ENCODE measurements at places on chromosomes 7 and 10.

GRCh38 chr10:15349112-15349511 lies 22.0 kb downstream of the FAM171A1 start:
- DNase-seq = no peak

GRCh38 chr7:148204639-148205304 lies 385.8 kb upstream of the C7orf33 start:
- no peak for DNase-seq

GRCh38 chr7:43921423-43921822 lies 4.8 kb upstream of the UBE2D4 start:
- DNase-seq = no peak

DNA sequence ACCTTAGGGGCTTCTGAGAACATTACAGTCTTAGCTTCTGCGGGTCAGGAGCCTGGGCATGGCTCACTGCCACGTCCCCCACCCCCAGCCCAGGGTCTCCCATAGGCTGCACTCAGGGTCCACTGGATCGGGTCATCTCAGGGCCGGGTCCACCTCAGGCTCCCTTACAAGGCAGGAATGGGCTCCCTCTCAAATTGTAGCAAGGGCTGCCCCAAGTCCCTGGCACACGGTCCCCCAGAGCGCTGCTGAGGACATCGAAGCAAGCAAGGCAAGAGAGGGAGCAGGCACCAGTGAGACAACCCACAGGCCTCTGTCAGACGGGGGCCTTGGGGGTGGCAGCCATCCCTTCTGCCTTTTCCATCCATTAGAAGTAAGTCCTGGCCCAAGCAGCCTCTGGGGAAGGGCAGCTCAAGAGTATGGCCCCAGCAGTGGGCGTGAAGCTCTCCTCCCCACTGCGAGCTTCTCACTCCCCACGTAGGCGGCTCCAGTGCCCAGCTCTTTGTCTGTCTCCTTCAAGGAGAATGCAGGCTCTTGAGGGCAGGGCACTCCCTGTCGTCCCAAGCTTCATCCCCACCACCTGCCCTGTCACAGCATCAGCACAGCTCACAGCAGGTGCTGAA lies 18.0 kb upstream of the RET start:
- DNase-seq = no peak

DNA sequence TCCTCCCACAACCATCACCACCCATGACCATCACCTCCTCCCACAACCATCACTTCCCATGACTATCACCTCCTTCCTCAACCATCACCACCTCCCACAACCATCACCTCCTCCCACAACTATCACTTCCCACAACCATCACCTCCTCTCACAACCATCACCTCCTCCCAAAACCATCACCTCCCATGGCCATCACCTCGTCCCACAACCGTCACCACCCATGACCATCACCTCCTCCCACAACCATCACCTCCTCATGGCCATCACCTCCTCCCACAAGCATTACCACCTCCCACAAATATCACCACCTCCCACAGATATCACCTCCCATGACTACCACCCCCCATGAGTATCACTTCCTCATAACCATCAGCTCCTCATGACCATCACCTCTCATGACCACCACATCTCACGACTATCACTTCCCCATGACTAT lies 52.2 kb downstream of the PDGFA start:
- no peak for DNase-seq

DNA sequence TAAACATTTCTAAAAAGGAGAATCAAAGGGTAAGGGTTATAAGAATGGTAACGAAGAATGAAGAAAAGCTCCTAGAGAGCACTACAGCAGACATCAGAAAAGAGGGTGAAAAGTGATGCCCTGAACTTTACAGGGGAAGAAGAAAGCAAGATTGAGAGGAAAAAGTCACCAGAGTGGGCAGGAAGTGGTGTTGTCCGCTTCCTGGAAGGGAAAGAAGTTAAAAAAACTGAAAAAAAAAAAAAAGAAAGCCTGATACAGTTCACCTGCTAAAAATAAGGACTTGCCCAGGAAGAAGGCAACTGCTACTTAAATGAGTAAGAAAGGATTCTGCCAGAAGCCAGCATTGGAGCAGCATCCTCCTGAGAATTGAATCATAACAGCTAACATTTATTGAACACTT lies 330.1 kb upstream of the PHF14 start:
- no peak for DNase-seq

DNA sequence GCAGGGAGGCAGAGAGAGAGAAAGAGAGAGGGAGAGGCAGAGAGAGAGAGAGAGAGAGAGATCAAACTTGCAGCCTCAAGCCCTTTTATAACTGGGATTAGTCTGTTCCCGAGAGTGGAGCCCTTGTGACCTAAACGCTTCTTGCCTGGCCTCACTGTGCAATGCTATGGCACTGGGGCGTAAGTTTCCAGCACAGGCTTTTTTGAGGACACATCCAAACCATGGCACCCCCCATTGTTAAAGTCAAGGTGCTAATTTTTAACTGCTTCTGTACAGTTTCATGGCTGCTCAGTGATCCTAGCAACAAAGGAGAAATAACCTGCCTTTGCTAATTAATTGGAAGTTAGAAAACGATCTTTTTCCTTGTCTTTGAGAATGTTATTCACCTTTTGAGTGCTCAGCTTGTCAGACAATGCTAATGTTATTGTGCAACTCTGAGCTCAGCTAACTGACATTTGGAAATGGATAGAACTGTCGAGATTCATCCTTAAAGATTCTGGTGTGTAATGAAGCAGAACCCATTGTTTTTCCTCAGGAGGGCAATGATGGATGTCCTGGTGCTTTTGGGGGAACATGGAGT lies 268.4 kb downstream of the GLRX3 start:
- DNase-seq = no peak

DNA sequence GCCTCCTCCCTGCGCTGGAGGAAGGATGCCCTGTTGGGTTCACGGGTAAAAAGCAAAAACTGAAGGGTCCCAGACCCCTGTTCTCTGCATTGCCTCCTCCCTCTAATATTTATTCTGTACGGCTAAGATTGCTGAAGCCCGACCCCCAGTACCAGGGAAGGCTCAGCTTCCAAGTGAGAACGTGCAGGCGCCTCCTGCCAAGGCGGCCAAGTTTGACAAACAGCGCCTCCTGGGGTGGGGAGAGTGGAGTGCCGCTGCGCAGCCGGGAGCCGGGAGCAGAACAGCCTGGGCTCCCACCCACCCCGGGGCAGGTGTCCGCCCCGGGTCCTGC lies 4.7 kb upstream of the EBF3 start:
- peak; percentile 29 for DNase-seq

- DNase-seq = no peak
Observed at GRCh38 chr10:32199714-32200394, 143.6 kb upstream of the KIF5B start.

GRCh38 chr7:148882192-148882591 lies 1.9 kb downstream of the EZH2 start:
- no peak for DNase-seq

GRCh38 chr7:92848851-92849250 lies 12.5 kb upstream of the CDK6 start:
- no peak for DNase-seq

- DNase-seq = no peak
Observed at GRCh38 chr7:17944720-17945119, 4.4 kb upstream of the SNX13 start.

- DNase-seq = no peak
Observed at GRCh38 chr7:69114374-69114773, 483.9 kb upstream of the AUTS2 start.

DNA sequence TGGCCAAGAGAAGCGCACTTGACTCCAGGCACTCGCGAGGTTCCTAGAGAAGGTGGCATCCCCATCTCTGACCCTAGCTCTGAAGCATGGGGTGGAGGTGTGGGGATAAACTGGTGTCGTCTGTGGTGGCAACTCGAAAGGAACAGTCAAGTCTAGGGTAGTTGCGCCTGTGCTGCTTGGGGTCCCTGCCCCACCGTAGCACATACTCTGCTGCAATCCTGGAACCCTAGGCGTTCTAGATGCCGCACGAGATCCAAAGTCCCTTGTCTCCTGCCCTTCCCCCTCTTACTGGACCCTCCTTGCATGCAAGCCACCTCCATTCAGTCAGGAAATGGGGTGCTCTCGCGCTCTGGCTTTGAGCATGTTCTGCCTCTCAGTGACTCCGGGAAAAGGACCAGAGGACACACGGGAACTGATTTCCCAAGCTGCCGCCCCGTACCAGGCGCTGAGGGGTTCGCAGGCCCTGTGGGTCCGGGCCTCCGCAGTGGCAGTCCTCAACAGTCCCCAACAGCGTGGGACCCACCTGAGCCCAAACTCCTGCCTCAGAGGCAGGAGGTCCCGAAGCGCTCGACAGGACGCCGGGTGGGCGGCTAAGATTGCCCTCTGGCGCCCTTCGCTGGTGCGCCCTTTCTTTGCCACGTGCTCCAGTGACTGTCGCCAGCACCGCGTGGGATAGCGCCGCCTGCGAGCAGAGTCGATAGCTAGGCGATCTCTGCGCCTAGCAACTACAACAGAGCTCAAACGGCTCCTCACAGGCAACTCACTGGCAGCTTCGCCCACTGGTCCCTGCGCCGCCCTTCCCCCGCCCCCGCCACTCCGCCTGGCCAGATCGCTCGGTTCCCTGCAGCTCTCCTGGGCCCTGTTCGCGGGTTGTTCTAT lies 452.0 kb downstream of the REEP3 start:
- DNase-seq = no peak

DNA sequence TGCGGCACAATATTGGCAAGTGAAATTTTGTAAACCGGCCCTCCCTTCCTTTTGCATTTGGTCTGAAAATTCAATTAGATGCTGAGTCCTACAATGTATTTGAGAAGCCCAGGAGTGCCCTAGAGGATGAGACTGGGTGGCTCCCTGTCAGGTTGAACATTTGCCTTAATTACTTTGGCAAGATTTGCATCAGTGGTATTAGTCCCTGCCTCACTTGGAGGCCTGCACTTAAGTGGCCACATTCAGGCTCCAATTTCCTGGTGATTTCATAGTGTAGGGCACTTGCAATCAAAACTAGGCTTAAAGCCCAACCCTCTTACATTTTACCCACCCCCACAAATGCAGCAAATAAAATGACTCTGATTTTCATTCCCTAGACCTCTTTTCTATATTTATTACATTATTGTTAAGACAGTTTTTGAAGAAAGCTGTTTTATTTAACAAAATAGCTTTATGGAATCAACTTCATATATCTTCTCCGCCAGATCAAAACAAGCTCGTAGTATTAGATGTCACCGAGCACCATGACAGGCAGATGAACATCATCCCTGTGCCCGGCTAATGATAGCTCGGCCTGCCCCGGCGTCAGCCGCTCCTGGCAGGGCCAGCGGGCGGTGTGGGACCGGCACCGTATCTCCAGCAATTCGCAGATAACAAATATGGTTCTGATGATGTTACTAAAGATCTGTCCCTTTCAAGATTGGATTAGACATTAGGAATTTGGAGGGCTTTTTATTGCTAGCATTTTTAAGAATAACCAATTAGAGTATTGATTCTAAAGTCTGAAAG lies 73.6 kb downstream of the EGFR start:
- no peak for DNase-seq

DNA sequence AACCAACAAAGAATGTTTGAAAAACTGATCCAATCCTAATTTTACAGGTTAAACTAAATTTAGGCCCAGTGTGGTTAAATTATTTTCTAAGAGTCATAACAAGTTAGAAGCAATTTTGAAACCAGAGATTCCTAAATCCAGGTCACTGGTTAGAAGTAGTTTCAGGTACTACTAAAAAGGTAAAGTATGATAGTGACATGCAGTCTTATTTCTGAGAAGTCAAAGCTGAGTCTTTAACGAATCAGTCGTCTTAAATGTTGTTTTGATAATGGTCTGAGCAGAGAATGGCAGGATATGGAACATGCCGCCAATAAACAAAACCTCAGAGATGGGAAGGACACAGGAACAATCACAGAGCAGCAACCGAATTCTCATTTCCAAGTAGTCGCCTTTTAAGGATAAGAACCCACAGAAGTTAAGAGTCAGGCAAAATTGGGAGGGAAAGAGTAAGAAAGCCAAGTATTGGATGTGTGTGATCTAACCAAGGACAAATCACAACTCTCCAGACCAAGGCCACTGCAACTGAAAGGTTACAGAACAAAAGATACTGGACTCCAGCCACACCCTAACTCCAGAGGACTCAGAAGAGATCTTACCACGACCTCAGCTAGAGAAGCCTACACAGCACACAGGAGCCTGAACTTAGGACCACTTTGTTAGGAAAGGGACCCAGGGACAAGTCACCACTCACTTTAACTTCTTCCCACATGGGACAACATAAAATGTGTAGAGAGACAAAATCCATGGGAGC lies 19.7 kb downstream of the TMEM243 start:
- no peak for DNase-seq

GRCh38 chr10:14093730-14094484 lies 236.8 kb downstream of the FRMD4A start:
- DNase-seq = peak; percentile 58

DNA sequence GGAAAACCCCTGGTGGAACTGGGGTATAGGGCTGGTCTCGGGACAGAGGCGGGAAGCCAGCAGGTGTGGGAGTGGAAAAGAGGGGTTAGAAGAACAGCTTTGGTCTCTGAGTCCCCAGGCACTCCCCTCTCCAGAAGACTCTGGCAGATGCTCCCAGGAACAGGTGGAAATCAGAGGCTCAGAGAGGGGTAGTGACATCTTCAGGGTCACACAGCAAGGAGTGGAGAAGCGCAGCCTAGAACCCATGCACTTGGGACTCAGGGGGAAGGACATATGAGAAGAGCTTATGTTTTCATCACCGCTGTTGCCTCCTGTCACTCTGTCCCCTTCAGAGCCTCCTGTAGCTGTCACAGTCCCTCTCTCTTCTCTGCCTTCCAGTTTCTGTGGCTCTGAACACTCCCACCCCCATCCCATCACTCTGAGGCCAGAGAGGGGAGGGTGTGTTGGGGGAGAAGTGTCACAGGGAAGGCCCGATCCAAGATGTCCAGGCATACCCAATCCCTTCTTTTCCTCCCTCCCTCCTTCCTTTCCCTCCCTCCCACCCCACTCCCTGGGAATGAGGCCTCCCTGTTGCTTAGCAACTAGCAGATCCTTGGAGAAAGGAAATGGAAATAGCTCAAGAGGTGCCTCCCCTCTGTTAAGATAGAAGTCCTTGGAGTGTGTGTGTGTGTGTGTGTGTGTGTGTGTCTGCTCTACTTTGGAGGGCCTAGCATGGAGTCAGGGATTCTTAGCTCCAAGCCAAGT lies 32.0 kb downstream of the SRRM3 start:
- no peak for DNase-seq

- no peak for DNase-seq
Observed at GRCh38 chr7:28551331-28551730, 139.0 kb downstream of the CREB5 start.

- no peak for DNase-seq
Observed at GRCh38 chr10:95288303-95288702, 2.5 kb downstream of the PDLIM1 start.

DNA sequence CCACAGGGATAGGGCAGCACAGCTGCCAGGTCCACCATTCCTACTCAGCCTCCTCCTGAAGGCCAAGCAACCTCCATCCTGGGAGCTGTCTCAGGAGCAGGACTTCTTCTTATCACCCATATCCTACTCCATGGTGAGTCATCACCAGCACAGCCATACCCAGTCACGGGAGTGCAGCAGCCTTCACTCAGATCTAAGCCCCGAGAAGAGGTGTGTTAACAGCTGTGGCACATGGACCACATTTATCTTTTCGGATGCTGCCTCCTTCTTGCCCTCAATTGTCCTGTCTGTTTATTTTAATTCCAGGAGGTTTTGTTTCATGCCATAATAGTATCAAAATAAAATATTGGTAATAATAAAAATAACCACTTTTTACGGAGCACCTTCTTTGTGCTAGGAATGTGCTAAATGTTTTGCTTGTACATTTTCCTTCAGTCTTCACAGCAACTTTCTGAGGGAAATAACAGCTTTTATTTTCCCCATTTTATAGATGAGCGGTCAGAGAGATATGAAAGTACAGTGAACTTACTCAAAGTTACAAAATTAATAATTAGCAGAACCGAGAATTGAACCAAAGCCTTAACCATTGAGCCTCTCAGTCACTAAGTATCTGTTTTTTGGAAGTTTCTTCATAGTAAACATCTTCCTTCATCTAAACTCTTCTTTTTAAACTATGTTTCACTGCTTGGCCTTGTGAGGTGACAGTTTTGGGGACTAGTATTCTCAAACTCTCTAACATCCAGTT lies 2.5 kb upstream of the KEL start:
- DNase-seq = no peak
